ENCODE measurements at places on chromosomes 3 and 15.
A peak's percentile ranks its signal among the peaks of the same experiment; 100 is the strongest.

- DNase-seq = no peak
Observed at GRCh38 chr3:8353364-8353763, 148.3 kb upstream of the LMCD1 start.

- no peak for DNase-seq
Observed at GRCh38 chr15:71449956-71450355, 334.7 kb downstream of the THSD4 start.

DNA sequence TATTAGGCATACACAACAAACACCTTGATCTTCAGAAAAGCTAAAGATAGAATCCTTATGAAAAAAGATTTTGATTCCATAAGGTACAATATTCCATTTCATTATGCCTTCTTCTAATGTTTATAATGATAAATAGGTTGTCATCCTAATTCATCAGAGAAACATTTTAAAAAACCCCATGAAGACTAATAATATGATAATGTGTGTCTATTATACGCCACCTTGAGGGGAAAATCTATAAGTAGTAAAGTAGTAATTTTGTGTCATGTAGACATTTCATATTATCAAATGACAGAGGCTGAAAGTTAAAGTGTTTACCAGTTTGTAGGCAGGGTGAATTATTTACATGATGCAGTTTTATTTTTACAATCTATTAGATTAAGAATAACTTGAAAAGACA, 524.3 kb downstream of the GBE1 start:
- DNase-seq = no peak

- DNase-seq = no peak
Observed at GRCh38 chr15:37873336-37873735, 61.1 kb upstream of the TMCO5A start.

GRCh38 chr3:184678317-184679055, 33.4 kb downstream of the MAGEF1 start:
- no peak for DNase-seq

- no peak for DNase-seq
Observed at GRCh38 chr15:100877551-100877950, 2.1 kb upstream of the ALDH1A3 start.

DNA sequence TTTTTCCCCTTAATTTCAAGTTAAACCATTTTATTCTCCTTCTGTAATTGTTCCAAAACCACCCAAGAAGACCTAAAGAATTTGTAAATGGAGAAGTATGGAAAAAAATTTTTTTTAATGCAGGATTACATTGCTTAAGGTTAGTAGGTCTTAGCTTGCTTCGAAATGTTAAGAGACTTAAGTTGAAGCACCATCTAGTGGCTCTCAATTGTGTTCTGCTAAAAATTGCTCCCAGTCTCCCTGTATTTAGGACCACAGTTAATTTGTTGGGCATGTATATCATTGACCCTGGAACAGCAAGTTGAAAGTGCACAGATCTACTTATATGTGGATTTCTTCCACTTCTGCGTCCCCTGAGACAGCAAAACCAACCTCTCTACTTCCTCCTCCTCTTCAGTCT, 32.4 kb downstream of the CD200R1L start:
- DNase-seq = no peak

GRCh38 chr15:65374821-65375401, 2.9 kb downstream of the IGDCC3 start:
- no peak for DNase-seq

DNA sequence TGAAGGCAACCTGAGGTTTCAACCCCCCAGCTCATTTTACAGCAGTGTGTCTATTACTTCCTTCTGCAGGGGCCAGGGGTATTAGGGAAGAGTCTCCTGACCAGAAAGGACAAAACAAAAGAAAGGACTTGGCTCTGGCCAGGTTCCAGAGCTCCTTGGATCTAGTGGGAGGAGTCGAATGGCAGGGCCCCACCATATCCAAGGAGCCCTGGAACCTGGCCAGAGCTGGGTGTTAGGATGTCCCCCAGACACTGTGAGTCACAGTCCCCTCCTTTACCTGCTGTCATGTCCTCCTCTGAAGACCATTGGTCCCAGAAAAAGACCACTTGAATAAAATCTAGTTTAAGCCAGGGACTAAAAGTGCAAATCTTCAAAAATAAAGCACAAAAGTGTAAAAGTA, 113.2 kb downstream of the EEFSEC start:
- no peak for DNase-seq

- no peak for DNase-seq
Observed at GRCh38 chr3:126621171-126621570, 33.8 kb downstream of the TXNRD3 start.

DNA sequence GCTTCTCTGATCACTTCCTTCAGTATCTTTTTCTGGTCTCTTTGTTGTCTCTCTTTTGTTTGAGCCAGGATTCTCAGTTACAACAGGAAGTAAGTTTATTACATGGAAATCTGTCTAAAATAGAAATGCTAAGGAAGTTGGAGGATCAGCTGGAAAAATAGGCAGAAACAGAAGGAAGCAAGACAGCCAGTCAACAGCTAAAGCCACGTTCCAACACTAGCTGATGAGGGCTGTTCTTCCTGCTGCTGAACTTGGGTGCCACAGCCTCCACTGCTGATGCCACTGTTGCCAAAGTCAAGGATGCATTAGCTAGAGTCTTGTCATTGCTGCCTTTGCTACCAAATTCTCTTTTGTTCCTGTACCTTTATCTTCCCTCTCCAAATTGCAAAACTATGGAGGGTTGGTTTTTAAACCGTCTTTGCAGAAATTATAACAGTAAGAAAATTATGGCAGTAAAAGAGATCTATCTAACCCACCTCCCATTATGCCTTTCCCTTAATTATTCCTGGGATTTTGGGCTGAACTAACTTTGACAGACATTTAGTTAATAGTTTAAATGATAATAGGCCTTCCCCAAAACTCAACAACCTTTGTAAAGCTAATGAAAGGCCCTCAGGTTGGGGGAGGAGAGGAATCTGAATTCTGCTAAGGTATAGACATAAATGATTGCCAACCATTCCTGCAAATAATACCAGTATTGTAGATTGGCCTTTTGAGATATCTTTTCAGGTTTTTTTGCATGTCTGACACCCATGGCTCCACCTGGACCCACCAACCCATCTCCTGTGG, 27.4 kb upstream of the OR5K4 start:
- DNase-seq = no peak

DNA sequence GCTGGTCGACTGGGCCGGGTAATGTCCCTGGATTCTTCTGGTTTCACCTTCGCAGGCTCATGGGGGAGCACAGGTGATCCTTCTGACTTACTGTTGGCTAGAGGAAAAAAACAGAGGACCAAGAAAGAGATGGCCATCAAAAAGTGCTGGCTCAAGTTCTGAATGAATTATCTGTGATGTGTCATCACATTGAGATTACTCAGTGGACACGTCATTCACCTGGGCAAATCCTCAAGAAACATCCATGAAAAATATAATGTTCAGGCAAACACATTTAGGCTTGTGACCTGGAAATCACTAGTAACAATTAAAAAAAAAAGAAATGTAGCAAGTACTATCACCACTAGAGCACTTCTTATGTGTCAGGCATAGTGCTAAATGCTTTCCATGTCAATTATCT, 81.5 kb upstream of the SLC2A2 start:
- no peak for DNase-seq

DNA sequence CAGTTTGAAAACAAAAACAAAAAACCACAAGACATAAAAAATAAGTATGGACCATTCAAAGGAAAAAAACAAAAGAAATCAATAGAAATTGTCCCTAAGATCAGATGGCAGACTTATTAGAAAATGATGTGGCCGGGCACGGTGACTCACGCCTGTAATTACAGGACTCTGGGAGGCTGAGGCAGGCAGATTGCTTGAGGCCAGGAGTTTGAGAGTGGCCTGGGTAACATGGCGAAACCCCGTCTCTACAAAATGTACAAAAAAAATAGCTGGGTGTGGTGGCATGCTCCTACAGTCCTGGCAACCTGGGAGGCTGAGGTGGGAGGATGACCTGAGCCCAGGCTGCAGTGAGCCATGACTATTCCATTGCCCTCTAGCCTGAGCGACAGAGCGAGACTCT, 16.6 kb downstream of the SPCS1 start:
- DNase-seq = no peak

DNA sequence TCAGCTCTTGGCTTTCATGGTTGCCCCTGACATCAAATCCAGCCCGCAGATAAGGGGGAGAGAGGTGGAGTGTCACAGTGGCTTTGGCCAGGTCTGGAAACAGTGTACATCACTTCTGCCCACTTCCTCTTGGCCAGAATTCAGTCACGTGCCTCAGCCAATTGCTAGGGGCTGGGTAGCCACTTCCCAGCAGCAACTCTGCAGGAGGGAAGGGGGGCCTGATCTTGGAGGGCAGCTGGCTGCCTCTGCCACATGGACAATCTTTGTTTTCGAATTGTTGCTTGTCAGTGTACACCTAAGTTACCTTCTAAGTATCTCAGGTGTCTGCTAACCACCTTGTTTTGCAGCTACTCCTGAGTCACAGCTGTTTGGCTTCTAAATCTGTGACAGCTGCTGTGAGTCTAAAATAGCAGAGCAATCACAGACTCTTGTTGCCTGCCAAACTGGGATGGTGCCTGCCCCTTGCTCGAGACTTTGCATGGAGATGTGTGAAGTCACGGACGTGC, 41.0 kb upstream of the LIMD1 start:
- no peak for DNase-seq

GRCh38 chr3:187743195-187744141, 1.8 kb downstream of the BCL6 start:
- DNase-seq = peak; percentile 33

- no peak for DNase-seq
Observed at GRCh38 chr15:40002295-40002694, 36.7 kb downstream of the SRP14 start.

GRCh38 chr3:50303013-50303815, at the start of gene HYAL1:
HYAL1 (minus strand) TSS chr3:50303574; CDS start chr3:50302956, 618 bp downstream.
- no peak for DNase-seq

GRCh38 chr15:60128000-60128376, 123.9 kb downstream of the FOXB1 start:
- no peak for DNase-seq

DNA sequence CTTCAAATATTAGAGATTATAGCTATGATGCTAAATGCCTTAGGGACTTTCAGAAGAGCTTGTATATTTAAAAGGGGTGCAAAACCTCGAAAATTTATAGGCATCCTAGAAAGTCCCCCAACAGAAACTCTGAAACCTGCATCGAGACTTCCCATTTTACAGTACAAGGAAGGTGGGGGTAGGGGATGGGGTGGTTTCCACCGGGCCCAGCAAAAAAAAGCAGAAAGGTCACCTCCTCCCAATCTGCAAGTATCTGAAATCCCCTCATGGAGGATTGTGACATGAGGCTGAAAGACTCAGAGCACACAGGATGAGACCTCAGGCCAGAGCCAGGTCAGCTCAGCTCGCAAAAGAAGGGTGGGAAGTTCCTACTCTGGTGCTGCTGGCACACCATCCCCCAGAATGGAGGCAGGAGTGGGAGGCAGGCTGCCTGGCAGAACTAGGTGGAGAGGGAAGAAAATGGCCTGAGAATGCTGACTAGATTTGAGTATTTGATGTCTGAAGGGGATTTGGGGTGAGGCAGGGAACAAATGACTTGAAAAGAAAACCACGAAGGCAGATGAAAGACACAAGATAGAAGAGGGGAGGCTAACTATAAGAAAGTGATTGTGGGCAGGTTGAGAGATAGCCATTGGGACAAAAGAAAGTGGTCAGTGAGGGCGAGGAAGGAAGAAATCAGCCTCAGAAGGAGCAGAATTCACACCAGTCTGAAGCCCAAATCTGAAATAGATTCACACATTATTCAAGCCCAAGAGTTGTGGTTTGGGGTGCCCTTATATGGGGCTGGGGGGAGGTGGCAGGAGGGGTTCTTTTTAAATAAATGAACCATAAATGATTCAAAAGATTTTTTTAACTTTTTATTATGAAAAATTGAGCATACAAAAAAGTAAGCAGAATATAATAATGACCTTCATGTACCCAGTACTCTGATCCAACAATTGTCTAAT, 22.5 kb upstream of the TSC22D2 start:
- DNase-seq = no peak

- no peak for DNase-seq
Observed at GRCh38 chr15:62417439-62417838, 252.4 kb upstream of the C2CD4B start.

DNA sequence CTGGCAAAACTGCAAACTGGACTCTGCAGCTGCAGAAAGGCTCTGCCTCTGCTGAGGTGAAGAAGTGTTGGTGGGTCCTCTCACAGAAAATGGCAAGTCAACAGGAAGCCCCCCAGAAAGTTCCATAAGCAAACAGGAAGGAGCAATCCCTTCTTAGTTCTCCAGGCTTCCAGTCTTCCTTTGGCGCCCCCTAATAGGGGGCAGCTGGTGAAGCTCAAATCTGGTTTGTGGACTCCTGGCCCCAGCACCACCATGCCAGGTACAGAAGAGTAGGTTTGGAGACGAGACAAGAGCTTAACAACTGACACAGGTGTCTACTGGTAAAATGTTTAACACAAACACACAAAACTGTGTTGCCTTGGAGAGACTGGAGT, 35.5 kb downstream of the LEO1 start:
- no peak for DNase-seq

DNA sequence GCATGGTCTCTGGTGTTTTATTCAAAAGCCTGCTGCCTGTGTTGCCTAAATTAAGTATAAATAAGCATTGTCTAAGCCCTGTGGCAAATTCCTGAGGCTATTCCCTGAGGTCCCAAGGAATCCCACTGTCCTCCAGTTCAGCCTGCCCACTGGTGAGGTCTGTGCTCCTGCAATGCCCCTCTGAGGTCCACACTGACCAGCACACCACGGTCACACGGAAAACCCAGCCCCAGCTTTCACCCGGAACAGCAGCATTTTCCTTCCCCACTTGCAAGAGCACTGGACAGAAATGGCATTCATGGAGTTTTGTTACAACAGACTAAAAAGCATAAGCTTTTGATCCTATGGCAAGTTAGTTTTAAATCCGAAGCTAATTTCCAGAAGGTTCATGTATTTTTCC, 234.0 kb downstream of the KLF13 start:
- no peak for DNase-seq

GRCh38 chr15:74334127-74334526, 33.3 kb downstream of the CYP11A1 start:
- no peak for DNase-seq

- no peak for DNase-seq
Observed at GRCh38 chr3:60854791-60855190, 396.5 kb downstream of the FHIT start.

DNA sequence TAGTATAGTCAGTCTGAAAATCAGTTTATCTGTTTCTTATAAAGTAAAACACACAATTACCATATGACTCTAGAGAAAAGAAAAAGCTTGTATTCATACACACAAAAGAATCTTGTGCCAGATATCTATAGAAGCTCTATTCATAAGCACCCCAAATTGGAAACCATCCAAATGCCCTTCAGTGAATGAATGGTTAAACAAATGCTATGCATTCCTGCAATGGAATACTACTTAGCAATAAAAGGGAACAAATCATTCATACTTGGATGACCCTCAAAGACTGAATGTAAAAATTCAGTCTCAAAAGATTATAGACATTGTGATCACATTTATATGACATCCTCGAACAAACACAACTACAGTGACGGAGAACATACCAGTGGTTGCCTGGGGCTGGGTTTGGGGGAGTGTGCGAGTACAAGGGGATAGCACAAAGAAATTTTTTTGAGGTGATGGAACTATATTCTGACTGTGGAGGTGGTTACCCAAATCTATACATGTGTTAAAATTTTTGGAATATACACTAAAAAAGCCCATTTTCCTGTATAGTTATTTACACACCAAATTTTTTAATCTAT, 680.6 kb downstream of the NTRK3 start:
- no peak for DNase-seq

GRCh38 chr3:84547971-84548970, 410.5 kb upstream of the CADM2 start:
- no peak for DNase-seq

Measured in NCI-H774 (cell line).